ENCODE measurements at places on chromosomes 2 and 18.

DNA sequence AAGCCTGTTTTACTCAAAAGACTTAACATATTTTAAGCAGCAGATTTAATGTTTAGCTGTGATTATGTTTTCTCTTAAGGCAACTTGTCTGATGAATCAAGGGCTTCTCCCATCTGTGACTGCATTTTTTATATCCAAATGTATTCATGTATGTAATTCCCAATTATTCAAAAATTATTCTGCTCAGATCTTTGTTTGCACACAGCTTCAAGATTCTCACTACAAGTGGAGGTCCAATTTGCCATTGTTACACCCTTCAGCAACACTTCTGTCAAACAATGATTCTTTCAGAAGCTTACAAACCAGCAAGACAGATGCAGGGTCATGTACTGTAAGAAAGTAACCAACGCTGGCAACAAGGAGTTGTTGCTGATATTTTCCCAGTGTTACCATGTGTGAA is 5.9 kb upstream of the LRPPRC start:
- DNase-seq = no peak

- no peak for DNase-seq
These were observed 326.9 kb upstream of the HNRNPA3 start for GRCh38 chr2:176885661-176886060.

DNA sequence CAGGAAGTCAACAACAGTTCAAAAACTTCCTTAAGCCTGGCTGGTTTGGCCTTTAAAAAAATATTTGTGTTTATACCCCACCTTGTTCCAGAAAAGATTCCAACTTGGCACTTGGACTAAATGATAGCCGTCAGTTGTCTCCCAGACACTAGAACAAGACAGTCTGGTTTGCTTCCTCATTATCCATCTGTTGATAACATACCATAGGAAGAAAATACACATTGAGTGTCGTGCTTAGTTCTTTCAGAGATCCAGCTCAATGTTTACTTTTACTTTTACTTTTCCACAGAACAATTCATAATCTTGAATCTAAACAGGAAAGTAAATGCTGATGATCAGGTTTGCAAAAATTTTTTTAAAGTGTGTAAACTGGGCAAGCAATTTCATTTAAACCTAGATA is 2.4 kb upstream of the VPS54 start:
- no peak for DNase-seq

DNA sequence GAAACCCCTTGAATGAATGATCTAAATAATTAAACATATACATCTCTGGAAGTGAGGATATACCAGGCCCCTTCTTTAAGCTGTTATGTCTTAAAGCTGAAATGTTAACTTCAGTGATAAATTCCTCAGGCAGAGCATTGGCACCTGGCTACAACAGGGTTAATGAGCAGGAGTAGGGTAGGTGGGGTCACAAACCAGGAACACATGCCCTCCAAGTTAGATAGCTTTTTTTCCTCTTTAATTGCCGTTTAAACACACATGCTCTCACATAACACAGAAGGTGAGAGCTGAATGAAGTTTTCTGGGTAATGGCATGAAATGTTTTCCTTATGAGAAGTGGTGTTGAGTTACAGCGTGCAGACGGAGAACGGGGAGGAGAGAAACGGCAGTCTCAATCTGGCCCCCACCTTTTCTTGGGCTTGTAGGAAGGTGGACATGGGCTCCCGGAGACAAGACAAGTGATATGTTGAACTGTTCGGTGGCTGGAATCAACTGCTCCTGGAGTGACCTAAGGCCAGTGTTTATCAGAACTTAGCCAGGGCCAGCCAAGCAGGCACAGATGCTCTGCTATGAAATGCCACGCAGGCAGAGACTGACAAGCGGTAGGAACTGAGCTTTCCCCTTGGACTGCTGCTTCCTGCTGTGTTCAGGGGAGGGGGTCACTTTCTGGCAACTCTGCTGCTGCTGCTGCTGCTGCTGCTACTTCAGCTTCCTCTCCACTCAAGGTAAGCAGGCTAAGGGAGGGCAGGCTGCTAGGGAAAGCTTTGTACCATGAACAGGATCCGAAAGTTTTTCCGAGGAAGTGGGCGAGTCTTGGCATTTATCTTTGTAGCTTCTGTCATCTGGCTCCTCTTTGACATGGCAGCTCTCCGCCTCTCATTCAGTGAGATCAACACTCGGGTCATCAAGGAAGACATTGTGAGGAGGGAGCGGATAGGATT is at the start of gene GALNT5:
GALNT5 (plus strand) TSS at position 394 of the 941 bp plus-strand sequence; CDS start at position 772, 378 bp downstream.
- no peak for DNase-seq

- DNase-seq = no peak
These were observed 200.1 kb downstream of the BCL11A start for GRCh38 chr2:60353406-60353800.

GRCh38 chr2:177758591-177759371 is 313.8 kb downstream of the PDE11A start:
- DNase-seq = no peak

GRCh38 chr18:32040936-32041335 is 22.3 kb downstream of the RNF125 start:
- no peak for DNase-seq

DNA sequence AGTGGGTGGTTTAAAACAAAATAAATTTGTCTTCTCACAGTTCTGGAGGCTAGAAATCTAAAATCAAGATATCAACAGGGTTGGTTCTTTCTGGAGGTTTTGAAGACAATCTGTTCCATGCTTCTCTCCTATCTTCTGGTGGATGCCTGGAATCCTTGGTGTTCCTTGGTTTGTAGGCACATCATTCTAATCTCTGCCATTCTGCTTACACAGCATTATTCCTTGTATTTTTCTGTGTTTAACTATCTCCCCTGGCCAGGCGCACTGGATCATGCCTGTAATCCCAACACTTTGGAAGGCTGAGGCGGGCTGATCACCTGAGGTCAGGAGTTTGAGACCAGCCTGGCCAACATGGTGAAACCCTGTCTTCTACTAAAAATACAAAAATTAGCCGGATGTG is 108.1 kb downstream of the ZRANB3 start:
- no peak for DNase-seq

- DNase-seq = no peak
These were observed 14.6 kb downstream of the ITGB1BP1 start for GRCh38 chr2:9408641-9409151.

GRCh38 chr2:148642891-148643416 is 1.6 kb upstream of the EPC2 start:
- DNase-seq = peak; percentile 84

- DNase-seq = no peak
These were observed 609 bp downstream of the TPGS2 start for GRCh38 chr18:36828157-36828629.

DNA sequence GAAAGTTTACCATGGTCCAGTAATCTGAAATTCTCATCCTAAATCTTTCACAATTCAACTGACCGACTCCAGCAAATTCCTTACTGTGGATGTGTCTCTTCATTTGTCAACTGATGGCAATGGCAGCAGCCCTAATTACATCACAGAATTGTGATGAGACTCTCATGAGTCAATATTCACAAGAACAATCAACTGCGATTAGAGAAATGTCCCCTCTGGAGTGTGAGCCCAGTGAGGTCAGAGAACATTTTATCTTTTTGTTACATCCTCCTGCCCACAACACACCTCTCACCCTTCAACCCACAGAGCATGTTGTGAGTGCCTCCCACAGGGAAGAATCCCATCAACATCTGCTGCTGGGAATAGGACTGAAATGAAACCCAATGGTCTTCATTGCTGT is 73.6 kb downstream of the CD226 start:
- DNase-seq = peak; percentile 0

DNA sequence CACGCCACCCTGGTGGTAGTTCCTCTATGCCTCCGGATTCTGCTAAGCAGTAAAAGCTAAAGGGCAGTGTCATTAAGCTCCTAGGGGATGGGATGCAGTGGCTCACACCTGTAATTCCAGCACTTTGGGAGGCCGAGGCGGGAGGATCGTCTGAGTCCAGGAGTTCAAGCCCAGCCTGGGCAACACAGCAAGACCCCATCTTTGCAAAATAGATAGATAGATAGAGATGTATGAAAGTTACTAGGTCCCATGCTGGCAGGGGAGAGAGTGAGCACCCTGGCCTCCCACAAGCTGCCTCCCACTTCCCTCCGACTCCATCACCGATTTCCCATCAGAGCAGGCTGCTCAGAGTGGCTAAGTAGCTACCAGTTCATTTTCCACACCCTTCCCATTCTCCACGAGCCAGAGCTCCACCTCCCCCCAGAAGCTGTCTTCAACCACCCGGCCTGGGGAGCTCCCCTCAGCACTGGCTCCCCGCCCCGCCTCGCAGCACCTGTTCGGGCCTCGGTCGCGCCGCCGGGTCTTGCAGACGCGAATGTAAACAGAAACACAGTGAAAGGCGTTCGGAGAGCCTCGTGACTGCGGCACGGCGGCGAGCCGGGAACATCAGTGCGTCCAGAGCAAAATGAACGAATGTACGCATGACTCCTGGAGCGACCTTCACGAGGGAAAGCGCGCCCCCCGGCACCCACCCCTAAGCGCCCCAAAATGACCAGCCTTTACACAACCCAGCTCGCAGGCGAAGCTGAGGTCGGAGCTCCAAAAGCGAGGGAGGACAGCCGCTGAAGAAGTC is 598 bp upstream of the CEP68 start:
- no peak for DNase-seq

GRCh38 chr2:12257476-12257875 is 459.3 kb upstream of the TRIB2 start:
- DNase-seq = no peak

DNA sequence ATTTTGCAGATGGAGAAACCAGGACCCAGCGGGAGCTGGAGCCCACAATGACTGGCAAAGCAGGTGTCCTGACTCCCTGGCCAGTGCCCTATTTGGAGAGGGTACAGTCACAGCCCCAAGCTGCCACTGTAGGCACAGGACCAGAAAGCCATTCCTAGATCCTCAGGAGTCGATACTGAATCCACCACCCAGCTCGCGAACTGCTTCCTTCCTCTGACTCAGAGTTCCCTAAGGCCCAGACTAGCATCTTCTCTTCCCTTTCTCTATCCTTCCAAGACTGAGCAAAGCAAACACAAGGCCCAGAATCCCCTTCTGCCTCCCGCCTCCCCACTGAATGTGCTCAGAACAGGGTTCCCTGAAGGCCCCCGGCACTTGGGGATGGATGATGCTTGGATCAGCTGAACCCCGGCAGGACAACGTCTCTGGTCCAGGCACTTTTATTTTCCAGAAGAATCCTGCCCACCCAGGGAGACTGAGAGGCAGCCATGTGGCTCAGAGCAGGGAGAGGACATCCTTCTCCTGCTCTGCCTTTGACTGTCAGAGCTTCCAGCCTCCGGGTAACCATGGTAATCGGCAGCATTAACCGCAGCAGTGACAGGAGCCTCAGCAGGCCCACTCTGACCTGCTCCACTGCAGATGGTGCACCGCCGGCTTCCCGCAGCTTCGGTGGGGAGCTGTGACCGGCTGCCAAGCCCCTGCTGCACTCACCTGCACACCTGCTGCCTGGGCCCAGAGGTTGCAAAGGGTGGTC is 34.8 kb upstream of the KLHL29 start:
- no peak for DNase-seq

DNA sequence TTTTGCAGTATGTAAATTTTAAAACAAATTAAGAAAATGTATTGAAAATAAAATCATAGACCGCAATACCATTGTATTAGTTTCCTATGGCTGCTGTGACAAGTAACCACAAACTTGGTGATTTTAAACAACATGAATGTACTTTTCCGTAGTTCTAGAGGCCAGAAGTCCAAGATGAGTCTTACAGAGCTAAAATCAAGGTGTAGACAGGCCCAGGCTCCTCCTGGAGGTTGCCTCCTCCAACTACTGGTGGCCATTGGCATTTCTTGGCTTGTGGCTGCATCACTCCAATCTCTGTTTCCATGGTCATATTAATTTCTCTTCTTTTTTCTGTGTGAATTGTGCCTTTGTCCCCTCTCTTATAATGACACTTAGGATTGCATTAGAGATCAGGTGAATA is 59.2 kb upstream of the ETAA1 start:
- DNase-seq = no peak
